NCI-H1436 treated with DMSO at 0.1 percent for 48 hours (cell line): ENCODE measurements at places on chromosomes 12 and 14.

- no peak for DNase-seq
Observed at GRCh38 chr12:51687177-51687576, 96.1 kb downstream of the SCN8A start.

- no peak for DNase-seq
Observed at GRCh38 chr14:35355981-35356841, 48.3 kb downstream of the NFKBIA start.

DNA sequence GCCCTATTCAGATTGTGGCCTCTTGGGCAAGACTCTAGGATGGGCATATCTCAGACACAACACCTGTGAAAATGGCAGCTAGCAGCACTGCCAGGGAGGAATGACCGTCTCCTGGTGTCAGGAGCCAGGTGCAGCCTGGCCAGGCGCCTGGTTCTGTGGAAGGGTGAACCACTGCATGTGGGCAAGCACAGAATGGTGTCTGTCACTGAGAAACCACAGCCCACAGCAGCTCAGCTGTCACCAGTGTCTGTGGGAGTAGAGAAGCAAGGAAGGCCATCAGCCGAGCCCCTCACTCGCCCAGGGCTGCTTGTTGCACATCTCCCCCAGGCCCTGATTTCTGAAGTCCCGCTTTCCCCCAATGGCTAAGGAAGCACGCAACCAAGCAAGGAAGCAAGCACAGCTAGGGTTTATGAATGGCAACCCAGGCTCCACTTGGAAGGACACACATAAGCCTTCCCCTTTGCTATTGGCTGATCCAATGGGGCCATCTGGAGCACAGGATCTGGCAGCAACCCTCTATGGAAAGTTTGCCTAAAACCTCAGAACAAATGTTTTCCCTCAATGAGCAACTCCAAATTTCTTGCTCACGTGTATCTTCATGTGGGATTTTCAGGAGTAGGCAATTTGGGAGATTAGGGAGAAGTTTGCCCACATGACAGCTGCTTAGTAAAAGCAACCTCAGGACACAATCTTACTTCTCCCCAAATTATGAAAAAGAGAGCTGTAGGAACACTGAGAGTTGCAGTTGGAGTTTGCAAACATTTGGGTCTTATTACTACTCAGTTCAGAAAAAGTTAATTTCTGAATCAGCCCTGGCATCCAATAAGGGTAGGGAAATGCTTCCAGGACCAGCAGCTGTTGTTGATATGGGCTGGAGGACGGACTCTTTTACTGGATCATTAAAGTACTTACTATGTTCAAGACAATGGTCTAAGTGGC is 44.7 kb downstream of the GPHB5 start:
- no peak for DNase-seq

DNA sequence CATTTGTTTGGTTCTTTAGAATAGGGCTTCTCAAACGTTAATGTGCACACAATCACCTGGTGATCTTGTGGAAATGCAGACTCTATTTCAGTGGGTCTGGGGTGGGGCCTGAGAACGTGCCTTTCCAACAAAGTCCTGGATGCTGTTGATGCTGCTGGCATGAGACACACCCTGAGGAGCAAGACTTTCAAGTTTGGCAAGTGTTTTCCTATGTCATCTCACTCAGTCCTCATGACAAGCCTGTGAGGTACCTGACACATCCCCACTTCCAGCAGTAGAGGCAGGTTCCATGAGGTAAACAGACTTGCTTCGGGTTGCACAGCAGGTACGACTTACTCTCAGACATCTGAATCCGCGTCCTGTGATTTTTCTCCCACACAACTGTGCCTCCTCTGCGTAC is 147.1 kb downstream of the MYRFL start:
- no peak for DNase-seq

DNA sequence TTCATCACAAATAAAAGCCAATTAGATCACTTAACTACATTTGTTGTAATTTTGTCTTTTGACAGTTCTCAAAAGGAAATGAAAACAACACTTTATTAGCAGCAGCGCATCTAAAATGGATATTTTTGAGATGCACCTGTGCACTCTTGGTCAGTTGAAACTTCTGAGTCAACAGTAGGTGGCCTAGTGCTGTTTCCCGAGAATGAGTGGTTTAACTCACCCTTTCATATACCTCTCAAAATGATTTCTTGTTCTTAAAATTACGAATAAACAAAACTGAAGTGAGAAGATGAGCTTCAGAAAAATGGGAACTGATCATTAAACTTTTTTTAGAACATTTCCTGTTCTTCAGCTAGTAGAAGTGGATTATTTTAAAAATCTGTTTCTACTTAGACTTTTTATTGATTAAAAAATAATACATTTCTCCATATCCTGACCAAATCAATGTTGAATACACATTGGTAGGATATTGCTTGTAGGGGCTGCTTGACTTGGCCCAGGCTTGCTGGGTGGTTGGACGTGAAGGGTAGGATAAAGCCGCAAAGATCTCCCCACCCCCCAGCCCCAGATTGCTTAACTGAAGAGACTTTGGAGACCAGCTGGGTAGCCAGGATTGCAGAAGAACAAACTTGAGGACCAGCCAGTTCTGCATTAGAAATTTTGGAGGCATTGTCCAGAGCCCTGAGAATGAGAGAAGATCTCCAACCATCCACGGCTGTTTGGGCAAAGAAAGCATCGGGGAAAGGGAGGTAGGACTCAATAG is 22.3 kb upstream of the STK38L start:
- DNase-seq: no peak

DNA sequence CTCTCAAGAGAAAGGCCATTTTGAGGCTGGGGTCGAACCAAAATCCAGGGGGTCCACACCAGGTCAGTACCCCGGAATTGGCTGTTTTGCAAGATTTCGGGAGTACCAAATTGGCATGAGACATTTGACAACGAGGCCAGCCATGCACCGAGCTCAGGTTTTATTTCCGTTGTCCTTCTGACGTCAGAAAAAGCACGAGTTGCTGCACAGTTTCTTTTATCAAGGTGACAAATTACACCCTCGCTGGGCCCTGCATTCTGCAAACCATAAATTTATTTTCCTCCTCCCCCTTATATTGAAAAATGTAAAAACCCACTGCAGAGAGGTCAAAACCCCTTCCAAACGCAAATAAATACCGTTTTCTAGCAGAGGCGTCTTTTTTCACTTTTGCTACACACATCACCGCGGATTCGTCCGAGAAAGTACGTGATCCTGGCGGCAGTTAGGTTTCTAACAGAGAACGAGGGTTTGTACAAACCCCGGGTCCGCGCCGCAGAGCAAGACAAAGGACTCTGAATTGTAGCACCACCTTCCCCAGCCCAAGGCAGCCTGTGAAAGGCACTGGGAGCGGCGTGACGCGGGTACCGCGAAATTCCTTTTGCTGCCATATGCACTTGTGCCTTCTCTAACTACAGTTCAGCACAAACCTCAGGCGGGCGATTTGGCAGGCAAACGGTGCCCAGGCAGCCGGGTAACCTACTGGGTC is 1.8 kb downstream of the SLC38A1 start:
- DNase-seq: no peak

DNA sequence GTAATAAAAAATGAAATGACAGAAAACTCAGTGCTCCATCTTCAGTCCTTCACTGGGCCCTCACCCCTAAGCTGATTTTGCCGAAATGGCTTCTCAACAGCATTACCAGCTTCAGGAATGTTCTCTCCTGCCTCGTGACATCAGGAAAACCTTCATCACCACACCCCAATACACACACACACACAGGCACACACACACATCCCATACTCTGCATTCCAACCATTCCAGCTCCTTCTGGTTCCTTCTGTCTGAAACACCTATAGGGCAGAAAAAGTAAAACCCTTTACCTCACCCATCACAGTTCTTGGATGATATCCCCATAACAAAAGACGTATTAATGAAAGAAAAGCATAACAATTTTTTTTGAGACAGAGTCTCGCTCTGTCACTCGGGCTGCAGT is 75.9 kb downstream of the CCDC60 start:
- DNase-seq: no peak

GRCh38 chr12:48422060-48422459 is 50.3 kb upstream of the ANP32D start:
- DNase-seq: no peak

DNA sequence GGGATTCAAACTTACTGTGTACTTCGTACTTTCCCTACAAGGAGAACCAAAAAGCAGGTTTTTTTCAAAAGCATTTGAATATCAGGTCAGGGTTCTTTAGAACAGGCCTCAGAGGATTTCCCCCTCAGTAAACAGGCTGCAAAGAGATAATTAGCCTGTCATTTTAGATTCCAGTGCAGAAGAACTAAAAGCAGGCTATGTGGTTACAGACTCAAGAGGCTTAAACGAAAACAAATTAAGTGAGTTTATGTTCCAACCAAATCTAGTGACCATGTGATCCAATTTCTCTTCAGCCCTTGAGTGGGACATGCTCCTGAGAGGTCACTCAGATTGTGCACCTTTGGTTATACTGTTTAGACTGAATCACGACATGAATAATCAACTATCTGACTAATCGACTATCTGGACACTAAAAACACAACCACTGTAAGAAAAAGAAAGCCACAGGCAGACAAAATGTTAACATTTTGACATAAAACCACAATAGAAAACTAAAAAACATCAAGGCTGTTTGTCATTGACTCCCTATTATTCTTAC is 4.5 kb downstream of the TMED8 start:
- no peak for DNase-seq

GRCh38 chr12:61780435-61780834 is 479.8 kb upstream of the USP15 start:
- no peak for DNase-seq

DNA sequence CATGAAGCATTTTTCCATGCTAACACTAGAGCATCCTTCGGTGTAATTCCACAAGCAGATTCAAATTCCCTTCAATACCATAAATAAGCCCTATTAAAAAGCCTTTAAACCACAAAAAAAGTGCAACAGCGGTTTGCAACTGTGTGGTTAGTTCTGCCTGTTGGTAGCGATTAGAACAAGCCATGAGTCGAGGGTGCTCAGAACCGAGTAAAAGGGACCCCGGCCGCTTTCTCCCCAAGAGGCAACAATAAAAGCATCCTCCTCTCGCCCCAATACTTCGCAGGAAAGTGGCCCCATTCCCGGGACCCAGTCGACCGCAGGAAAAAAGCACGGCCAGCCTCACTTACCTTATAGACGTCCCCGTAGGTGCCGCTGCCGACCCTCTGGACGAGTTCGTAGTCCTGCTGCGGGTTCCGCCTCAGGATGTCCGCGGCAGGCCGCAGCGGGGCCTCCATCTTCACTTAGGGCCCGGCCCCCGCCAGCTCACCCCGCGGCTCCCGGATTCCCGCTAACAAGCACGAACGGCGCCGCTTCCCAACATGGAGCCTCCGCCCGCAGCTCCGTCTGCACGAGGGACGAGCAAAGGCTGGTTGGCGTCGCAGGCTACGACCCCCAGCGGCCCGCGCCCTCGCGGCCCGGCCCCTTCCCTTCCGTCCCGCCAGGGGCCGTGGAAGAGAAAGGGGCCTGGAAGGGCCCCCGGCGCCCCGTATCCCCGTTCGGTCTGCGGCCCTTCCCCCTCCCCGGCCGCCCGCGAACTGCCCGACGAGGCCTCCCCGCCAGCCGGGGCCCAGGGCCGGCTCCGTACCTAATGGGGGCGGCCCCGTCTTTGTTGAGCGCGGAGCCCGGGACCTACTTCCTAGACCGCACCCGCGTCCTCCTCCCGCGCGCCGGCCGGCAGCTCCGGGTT is 521 bp downstream of the MAP4K5 start:
- DNase-seq: no peak

DNA sequence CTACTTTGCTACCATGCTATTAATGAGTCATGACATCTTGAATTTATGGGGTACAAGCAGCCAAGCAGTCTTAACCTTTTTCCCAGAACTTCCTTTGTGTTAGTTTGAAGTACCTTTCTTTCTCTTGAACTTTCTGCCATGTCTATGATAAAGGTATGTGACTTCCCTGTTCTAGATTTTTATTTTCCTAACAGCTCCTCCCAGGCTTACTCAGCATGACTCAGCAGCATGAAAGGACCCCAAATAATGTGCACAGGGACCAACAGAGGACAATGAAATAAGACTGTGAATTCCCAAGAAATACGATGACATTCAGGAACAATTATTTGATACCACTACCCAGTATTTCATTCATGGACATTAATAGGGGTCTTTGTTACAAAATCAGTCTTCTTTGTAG is 60.0 kb downstream of the TTC6 start:
- DNase-seq: no peak

DNA sequence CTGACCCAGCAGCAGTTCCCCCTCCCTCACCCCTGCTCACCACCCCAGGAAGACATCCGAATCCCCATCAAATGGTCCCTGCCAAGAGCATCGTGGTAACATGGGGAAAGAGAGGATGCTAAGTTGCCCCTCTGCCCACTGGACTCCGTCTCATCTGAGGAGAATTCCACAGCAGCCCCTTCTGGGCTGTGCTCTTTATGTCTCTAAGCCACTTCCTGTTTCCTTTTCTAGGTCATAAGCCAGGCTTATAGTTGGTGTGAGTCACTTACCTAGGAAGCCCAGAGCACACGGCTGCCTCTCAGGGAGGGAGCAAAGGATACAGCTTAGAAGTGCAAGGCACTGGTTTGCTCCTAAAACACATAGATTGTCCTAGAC is 76.0 kb downstream of the VCPKMT start:
- DNase-seq: no peak

DNA sequence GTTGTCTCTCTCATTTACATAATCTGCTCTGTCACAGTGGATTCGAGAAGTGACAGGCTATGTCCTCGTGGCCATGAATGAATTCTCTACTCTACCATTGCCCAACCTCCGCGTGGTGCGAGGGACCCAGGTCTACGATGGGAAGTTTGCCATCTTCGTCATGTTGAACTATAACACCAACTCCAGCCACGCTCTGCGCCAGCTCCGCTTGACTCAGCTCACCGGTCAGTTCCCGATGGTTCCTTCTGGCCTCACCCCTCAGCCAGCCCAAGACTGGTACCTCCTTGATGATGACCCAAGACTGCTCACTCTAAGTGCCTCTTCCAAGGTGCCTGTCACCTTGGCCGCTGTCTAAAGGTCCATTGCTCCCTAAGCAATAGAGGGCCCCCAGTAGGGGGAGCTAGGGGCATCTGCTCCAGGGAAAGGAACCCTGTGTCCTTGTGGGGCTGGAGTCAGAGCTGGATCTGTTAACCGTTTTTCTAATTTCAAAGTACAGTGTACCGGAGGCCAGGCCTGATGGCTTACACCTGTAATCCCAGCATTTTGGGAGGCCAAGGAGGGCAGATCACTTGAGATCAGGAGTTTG is 5.1 kb downstream of the ERBB3 start:
- no peak for DNase-seq

DNA sequence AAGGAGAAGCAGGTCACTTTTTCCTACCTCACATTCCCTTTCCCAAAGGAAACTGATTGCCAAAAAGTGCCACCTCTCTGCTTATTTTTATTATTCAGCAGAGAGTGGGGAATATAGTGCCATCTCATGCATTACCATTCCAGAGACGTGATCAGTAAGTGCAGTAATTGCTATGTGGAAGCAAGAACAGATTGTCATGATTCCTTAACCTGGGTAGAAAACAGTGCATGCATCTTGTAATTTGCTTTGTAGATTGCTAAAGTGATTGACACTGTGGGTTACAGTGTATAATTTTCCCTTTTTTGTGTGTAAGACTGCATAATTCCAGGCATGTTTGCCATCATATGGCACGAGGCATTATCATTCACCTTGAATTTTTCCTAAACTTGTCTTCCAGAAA is 332.5 kb downstream of the DIO2 start:
- no peak for DNase-seq

GRCh38 chr14:43165651-43166050 is 1341.4 kb downstream of the FSCB start:
- DNase-seq: no peak
